CD8-positive, alpha-beta memory T cell (primary cell): ENCODE measurements at places on chromosomes 5 and 9.

DNA sequence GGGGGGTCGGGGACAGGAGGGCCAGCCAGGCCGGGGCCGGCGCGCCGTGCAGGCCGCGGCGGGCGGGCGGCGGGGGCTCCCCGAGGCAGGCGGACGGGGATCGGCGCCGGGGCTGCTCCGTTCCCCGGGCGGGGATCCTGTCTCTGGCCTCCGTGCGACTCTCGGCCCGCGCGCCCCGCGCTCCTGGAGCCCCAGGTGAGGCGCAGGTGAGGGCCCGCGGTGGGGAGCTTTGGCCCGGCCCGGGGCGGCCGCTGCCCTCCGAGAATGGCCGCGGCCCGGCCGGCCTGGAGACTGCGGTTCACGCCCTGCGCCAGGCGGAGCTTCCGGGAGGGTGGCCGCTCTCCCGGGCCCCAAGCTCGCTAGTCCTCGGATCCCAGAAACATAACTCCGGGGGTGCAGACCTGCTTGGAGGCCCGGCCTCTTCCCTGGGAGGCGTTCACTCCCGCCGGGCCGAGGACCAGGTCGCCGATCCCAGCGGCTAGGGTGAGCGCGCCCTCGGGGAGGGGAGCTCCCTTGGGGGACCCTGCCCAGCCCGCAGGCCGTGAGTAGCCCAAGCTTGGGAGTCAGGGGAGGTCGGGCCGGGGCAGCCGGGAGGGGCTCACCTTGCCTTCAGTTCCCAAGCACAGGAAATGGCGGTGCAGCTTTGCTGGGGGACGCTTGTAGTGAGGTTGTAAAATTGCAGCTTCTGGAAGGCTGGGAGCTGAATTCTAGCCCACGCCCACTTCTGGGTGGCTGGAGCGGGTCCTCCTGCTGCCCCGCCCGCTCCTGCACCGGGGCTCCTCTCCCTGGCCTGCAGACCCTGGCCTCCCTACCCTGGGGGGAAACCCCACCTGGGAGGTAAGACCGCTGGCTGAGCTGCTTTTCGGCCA lies 723 bp downstream of the PPP1R26 start:
- DNase-seq: no peak

- no peak for DNase-seq
Observed at GRCh38 chr9:98989036-98990000, 45.6 kb downstream of the COL15A1 start.

DNA sequence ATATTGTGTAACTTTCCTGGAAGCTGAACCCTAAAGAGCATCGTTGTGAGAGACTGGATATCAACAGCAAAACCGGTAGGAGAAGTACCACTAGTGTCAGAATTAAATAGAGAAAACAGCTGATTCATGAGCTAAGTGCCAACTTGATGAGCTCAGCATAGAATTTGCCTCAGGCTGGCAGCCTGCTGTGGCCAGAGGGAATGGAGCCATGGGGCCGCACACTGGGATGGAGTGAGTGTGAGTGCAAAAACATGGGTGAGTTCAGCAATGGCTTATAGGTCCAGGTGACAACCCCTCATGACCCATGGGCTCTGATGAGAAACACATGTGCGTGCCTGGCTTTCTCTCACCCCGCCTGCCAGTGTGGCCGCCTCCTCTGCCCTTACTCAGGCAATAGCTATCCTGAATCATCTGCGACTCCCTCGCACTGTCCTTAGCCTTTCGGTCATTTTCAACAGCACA lies 25.4 kb downstream of the ADAMTS16 start:
- no peak for DNase-seq

- no peak for DNase-seq
Observed at GRCh38 chr9:134809826-134810225, 70.8 kb upstream of the FCN2 start.

DNA sequence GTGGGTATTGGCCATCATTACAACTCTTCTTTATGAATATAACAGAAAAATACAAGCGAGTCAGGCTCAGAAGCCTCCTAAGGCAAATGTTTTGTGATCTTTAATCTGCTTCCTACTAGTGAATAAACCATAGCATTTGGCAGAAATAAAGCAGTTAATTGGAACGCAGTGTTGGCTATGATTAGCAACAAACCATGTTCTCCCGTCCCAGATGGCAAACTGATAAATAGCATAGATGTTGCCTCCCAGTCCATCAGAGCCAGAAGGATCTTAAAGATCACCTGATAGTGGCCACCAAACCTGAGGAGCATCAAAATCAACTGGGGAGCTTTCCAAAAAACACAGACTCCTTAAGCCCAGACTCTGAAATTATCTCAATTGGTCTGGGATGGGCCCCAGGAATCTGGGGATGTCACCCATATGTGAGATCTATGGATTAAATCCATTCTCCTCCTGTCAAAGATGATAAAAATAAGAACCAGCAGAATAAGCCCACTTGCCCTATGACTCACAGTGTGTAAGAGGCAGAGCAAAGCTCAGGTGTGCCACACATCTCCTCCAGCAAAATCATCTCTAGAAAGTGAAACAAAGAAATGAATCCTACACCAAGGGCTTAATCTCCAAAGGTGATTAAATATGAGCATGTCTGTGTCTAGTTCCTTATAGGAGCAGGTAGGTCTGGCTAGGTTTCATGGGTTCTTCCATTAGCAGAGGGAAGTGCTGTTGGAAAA lies 50.3 kb downstream of the APBA1 start:
- no peak for DNase-seq

DNA sequence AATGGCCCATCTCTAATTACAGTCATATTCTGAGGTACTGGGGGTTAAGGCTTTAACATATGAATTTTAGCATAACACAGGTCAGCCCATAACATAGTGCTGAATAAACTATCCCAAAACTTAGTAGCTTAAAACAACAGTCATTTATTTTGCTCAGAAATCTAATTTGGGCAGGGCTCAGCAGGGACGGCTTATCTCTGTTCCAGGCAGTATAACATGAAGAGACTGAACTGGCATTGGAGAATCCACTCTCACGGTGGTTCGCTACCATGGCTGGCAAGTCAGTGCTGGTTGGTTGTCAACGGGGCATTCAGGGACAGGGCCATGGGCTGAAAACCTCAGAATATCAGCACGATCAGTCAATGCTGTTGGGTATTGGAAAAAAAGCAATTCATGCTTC lies 520.8 kb upstream of the DAP start:
- no peak for DNase-seq
